Stimulated activated CD4-positive, alpha-beta T cell treated with anti-CD3 and anti-CD28 coated beads, Interleukin-1b, Interleukin-23, amount 100 ng/mL, for 1 hour (primary cell): ENCODE measurements at places on chromosomes 4 and X.

DNA sequence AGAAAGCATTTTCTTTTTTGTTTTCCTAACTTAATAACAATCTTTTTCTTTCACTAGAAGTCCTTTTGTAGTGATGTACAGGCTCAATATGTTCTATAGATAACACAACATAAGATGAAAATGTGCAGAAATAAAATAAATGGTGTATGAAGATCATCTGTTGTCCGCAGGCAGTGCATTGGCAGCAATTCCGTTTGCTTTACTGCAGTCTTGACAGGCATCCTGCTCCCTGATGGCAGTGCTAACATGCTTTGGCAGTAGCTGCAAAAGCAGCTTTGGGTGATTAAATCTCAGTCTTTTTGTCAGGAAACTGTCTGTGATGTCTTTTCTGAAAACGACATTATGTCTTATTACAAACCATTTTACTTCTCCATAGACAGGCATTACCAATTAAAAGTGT lies 131.4 kb downstream of the TRAM1L1 start:
- DNase-seq: no peak

DNA sequence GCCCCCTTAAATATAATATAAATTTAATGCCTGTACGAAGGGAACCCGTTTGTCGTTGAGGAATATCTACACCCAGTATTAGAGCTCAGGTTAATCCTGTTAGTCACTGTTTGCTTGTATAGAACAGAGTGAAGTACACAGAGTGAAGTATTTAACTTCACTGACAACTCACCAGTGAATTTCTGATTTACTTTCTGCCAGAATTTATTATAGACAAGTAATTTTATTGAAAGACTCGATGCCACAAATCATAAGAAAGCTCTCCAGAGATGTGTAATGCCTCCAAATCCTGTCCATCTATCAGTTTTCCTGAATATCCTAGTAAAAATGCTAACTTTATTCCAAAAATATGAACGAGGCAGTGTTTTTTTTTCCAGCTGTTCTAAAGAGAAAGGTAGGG lies 1.6 kb downstream of the GAB1 start:
- DNase-seq: no peak

DNA sequence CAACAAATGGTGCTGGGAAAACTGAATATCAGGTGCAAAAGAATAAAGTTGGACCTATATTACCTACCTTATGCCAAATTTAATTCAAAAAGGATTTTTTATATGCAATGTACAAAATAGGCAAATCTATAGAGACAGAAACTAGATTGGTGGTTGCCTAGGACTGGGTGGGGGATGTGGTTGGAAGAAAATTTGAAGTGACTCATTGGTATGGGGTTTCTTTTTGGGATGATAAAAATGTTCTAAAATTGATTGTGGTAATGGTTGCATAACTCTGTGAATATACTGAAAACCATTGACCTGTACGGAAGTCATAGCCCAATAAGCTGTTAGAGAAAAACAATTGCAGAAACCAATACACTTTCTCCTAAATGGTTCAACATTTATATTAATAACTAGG lies 72.1 kb downstream of the COL4A5 start:
- DNase-seq: no peak

GRCh38 chr4:25811374-25811690 lies 51.5 kb downstream of the SEL1L3 start:
- DNase-seq: no peak

DNA sequence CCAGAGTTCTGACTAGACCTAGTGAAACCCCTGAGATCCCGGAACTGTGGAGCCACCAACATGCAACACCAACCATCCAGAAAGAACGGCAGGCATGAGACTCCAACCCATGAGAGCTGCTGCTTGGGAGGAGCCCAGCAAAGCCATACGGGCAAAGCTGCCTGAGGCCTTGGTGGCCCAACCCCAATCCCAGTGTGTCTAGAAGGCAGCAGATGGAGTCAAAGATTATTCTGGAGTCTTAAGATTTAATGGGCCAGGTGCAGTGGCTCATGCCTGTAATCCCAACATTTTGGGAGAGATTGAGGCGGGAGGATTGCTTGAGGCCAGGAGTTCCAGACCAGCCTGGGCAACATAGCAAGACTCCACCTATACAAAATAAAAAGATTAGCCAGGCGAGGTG lies 49.2 kb upstream of the PDK3 start:
- no peak for DNase-seq

DNA sequence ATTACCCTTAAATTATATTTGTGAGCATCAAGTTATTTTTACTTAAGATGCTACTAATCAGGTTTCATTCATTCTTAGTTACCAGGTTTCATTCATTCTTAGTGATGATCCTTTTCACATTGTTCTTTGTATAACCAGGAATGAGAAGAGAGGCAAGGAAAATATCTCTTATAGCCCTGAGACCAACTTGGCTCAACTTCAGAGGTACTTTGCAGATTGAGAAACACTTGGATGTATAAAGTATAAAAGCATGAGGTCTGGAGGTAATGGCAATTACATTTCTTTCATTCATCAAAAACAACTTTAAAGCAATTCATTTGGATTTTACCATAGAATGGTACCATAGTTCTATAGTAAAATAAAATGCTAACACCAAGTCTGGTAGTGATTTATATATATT lies 231.0 kb downstream of the PRDM5 start:
- no peak for DNase-seq

DNA sequence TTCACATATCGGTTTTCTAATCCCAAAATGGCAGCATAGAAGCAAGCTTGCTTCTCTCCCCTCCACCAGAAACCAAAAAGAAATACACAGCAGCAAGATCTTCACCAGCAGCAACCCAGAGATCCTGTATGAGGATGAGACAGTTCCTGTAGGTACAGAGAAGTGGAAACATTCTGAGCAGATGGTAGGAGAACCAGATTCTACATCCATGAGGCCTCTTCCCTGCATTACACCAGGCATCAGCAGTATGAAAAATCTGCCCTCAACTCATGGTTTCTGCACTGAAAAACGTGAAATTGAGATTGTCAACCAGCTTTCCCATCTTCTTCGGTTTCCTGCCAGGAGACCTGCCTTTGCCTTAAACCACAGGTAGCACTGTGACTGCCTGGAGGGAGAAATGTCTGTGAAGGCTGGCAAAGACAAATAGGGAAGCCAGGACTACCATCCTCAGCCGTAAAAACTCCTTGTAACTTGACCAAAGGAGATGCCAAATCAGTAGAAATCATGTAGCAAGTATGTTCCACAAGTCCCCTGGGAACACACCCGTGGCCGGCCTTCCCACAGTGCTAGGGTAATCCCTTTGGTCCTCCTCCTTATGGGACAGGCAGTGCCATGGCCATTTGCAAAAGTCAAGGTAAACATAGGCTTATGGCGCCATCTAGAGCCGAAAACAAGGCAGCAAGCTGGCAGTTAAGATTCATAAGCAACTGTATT lies 24.0 kb upstream of the MTHFD2L start:
- DNase-seq: no peak

DNA sequence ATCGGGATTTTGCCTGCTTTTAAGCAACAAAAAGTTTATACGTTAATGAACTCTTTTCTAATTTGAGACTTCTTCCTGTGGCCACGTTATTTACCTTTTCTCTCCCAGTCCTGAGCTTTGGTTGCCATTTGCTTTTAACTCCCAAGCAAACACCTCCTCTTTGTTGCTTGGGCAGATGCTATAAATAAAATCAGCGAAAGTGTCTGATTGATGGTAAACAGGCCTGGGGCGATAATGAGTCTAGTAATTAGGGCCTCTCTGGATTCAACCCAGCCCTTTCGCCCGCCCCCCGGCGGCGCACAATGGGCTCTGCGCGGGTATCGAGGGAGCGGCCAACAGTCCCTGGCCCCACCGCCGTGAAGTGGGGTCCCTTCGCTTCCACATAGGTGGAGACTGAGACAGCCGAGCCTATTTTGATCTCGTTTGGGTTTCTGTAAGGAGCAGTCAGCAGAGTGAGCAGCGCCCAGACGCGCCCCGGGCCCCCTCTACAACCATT lies 790 bp downstream of the CLGN start:
- no peak for DNase-seq

DNA sequence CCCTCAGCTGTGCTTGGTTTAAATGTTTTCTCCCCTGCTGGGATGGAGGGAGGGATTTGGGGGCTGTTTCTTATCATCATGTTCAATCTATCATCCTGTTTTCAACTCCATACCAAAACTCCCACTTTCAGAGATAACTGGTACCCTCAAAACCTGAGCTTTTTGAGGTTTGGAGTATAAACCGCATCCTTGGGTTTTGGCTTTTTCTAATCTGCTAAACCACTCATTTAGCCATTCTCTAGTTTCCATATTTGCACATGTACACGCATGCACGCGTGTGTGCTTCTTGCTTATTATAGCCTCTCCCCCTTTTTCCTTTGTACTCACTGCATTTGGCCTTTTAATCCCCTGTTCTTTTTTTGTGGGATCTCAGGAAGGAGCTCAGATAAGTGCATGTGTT lies 116.7 kb upstream of the TEX13D start:
- no peak for DNase-seq

- DNase-seq: no peak
These were observed 223.2 kb upstream of the FAT4 start for GRCh38 chr4:125091541-125091940.

- DNase-seq: no peak
These were observed 49.7 kb downstream of the XIAP start for GRCh38 chrX:123909523-123909922.

DNA sequence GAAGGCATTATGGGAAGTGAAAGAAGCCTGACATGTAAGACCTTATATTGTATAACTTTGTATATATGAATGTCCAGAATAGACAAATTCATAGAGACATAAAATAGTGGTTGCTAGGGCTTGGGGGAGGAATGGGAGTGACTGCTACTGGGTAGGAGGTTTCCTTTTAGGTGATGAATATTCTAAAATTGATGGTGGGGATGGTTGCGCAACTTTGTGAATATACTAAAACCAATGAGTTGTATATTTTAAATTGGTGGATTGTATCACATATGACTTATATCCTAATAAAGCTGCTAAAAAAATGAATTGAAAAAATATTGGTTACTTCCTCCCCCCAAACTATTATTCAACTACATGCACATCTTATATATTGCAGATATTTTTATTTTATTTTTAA lies 70.0 kb downstream of the UCHL1 start:
- DNase-seq: no peak

- DNase-seq: no peak
These were observed 40.2 kb upstream of the GRID2 start for GRCh38 chr4:92263575-92263974.

GRCh38 chrX:118348186-118348810 lies 2.4 kb downstream of the WDR44 start:
- no peak for DNase-seq

DNA sequence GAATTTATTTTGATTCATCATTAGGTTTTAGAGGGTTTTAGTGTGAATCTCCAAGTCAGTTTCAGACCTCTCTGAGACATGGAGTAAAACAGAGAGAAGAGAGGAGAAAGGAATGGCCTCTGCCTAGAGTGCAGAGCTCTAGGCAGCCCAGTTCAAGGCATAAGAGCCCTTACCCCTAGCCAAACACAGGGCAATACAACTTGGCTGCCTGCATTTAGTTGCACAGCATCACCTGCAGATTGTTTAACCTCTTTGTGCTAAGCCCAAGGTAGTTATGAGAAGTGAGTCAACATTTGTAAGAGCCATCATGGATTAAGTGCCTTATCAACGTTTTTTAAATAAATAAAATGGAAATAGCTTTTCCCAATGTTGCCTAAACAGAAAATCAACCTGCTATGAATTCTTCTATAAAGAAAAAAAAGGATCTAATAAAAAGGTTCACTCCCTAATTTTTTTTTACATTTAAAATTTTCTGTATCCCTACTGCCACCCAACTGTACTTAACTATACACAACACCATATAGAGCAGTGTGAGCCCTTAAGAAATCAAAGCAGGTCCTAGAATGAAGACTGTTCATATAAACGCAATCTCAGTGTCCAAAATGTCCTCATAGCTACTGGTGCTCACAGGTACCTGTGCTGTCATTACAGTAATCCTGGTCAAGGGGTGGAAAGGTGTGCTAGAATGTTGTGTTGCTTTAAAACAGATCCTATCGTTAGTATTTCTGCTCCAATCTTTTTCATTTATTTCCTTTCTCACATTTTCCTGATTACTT lies 36.0 kb downstream of the PF4 start:
- no peak for DNase-seq

DNA sequence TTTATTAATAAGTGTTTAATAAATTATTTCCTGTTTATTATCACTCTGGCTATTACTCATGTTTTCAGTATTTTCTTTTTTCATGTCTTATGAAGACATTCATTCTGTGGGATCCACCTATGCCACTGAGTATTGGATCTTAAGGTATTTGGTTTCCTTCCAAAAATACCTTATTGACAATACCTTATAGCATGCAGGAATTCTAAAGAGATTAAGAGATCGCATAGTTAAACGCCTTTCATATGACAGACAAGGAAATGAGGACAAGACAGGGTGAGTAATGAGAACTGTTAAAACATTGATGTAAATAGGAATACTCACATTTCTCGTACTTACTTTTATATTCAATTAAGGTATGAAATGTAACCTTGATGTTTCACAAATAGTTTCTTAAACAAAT lies 38.2 kb upstream of the TMPRSS11B start:
- DNase-seq: no peak

DNA sequence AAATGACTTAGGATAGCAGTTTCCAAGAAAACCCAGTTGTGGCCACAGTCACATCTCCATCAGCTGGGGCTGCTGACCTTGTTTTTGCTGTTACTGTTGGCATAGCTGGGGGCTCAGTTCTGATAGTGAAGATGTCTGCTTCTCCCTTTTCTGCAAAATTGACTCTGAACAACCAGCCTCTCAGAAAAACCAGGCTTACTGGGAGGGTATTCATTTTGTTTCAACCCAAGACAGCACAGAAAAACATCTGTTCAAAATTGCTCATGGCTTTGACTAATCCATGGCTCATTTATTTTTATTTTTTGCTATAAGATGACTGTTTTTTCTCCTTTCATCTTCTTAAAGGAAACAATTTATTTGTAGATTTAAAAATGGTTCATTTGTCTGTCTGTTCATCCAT lies 53.1 kb downstream of the RASL11B start:
- DNase-seq: no peak

DNA sequence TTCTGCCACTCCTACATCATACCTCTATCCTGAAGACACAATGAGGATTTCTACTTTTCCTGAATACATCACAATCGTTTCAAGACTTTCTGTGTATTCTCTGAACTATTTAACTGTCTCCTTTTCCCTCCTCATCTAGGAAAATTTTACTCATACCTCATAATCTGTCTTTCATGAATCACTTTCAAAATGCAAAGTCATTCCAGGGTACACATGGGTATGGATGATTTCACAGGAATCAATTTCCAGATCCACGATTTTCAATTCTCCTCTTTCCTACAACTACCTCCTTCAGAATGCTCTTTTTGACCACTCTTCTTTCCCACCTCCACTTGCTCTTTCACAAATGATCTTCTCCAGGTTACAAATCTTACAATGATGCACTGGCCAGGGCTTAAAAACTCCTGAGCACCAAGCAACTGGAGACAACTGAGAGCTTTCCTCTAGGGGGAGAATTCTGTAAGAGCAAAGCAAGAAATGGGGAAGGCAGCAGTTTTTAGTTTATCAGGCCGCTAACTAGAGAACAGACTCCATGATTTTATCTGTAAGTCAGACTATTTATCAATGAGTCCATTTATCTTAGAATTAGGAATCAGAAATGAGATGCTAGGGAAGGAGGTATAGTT lies 116.4 kb downstream of the PPP3CA start:
- no peak for DNase-seq

GRCh38 chr4:26862381-26862915 lies 1.8 kb downstream of the STIM2 start:
- no peak for DNase-seq

GRCh38 chrX:71999535-71999934 lies 88.9 kb downstream of the NHSL2 start:
- no peak for DNase-seq

- DNase-seq: no peak
These were observed 659.2 kb upstream of the PITX2 start for GRCh38 chr4:111282035-111282434.
